Cardiac muscle cell (in vitro differentiated cells and primary cell): ENCODE measurements at places on chromosomes 3 and 15. TPM values are rescaled to one million over a fixed set of nuclear protein-coding genes. Genes with fewer than 3 reads are reported as not detected.

Gene ITPKA
- total RNA-seq, result 6.0 and 6.9 TPM in 2 replicates

Gene SKOR1
- total RNA-seq, result 0.85 and 1.1 TPM in 2 replicates

Gene TRAT1
- not detected in 2 replicates for total RNA-seq

Gene PLIN1
- total RNA-seq, result 0.32 and 0.57 TPM in 2 replicates

DNA sequence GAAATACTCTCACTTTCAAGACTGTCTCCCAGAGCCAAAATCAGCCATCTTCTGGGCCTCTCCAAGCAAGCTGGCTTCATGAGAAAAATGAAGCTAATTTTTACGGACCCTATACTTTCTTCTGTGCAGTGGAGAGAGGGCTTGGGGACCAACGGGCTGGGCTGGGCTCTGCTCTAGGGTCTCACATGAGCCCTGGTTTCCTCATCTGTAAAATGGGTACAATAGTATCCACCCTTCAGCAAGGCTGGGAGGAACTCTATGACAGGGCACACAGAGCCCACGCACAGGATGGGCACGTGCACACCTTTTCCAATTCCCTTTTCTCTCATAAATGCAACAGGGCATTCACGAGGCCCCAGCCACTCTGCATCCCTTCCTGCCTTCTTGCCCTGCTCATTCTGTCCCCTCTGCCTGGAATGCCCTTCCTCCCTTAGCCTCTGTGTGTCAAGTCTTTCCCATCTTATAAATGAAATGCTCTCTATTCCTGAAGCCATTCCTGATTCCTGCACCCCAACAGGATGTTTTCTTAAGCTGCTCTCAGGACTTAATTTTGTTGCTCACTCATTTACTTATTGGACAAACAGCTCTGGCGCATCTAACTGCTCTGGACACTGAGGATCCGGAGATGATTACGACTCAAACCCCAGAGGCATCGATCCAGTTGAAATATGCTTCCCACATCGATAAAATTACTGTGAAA, 32.9 kb upstream of the SEC13 start:
- H3K27ac ChIP-seq, result no peak overlapping the region
- no peaks in the 10 kb centered on the region for H3K36me3 ChIP-seq
- H3K4me1 ChIP-seq, result no peaks in the 10 kb centered on the region
- H3K27me3 ChIP-seq, result no peaks in the 10 kb centered on the region

DNA sequence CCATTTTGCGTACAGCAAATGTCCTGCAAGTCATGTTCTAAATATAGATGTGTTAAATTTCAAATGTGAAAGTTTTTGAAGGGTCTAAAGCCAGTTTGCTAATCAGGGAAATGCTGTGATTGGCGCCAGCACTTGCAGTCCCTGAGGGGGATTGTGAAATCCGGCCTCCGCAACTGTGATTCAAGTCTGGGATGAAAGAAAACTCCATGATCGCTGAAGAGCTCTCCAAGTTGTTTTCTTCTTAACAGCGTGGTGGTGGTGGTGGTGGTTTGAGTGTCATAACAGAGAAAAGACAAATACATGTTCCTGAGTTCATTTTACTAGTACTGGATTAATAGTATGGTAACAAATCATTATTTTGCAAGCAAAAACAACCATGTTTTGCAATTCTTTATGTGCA, 51.8 kb downstream of the MITF start:
- H3K4me3 ChIP-seq, result no peak overlapping the region
- H3K36me3 ChIP-seq, result no peaks in the 10 kb centered on the region
- H3K4me1 ChIP-seq, result peaks cover 49% of the 10 kb centered on the region
- DNase-seq, result peak; percentile 93
- H3K27ac ChIP-seq, result peak overlapping the region; percentile 89

GRCh38 chr3:58135712-58136543, 74.8 kb downstream of the DNASE1L3 start:
- H3K36me3 ChIP-seq, result peaks cover 12% of the 10 kb centered on the region
- H3K4me3 ChIP-seq, result no peak overlapping the region
- DNase-seq, result no peak
- no peaks in the 10 kb centered on the region for H3K4me1 ChIP-seq

DNA sequence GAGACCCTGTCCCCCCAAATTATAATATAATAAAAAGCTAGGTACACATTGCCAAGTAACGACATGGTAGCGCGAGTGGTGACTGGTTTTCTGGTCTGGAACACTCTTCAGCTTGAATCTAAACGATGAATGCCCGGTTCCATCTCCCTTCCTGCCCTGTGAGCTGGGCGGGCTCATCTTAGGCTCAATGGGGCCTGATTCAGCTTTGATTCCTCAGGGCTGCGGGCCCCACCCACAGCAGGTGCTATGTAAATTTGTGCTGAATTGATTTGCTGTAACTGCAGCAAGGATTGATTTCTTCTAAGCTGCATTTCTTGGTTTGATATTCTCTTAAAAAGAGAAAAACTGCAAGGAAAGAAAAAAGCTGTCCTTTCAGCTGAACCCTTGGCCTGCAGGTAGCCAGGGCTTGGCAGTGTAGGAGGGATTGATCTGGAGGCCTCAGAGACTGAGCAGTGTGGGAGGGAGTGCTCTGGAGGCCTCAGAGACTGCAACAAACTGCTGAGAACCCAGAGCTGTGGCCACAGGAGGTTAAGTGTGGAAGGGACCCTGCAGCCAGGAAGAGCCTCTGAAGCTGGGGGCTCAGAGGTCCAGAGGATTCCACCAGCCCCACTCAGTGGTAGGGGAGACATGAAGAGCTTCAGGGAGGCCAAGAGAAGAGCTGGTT, 231.6 kb downstream of the XXYLT1 start:
- no peaks in the 10 kb centered on the region for H3K27me3 ChIP-seq
- no peaks in the 10 kb centered on the region for H3K36me3 ChIP-seq
- no peak overlapping the region for H3K4me3 ChIP-seq
- H3K27ac ChIP-seq, result no peak overlapping the region
- H3K4me1 ChIP-seq, result no peaks in the 10 kb centered on the region

DNA sequence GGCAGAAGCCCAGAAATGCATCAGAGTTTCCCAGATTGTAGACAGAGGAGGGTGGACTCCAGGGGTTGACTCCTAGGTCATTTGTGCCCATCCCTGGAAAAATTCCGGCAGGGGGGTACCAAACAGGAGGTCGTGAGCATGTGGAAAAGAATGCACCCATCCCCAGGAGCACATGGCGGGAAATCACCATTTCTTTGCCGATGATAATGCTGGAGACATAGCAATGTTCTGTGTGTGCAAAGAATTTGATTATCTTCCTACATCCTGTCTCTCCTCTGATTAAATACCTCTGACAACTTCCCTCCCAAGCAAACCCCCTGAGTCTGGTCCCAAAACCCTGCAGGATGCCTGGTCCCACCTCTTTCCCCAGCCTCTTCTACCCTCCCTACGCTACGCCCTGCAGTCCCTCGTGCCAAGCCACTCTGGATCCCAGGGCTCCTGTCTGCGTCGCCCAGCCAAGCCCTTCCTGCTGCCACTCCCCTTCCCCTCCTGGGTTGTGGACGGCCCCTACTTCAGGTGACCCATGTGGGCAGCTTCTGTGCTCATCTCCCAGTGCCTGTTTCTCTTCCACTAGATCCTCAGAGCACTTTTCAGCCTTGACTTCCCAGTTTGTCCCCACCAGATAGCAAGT, 15.8 kb downstream of the WNT7A start:
- no peak for DNase-seq
- H3K36me3 ChIP-seq, result no peaks in the 10 kb centered on the region
- H3K27ac ChIP-seq, result no peak overlapping the region
- no peak overlapping the region for H3K4me3 ChIP-seq

DNA sequence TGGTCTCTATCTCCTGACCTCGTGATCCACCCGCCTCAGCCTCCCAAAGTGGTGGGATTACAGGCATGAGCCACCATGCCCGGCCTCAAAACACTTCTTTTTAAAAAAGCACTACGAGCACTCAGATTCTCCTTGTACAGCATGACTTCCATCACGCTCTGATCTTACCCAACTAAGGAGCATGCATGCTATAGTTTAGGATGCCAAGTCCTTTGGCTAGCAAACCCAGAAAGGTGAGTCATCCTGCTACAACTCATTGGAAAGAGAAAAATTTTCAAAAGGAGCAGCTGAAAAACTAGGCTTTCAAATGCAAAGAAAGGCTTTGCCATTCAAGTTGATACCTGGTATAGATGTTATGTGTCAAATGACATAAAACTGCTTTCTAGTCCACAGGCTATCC, 70.3 kb upstream of the PRICKLE2 start:
- H3K36me3 ChIP-seq, result no peaks in the 10 kb centered on the region
- no peak overlapping the region for H3K27ac ChIP-seq
- DNase-seq, result no peak

DNA sequence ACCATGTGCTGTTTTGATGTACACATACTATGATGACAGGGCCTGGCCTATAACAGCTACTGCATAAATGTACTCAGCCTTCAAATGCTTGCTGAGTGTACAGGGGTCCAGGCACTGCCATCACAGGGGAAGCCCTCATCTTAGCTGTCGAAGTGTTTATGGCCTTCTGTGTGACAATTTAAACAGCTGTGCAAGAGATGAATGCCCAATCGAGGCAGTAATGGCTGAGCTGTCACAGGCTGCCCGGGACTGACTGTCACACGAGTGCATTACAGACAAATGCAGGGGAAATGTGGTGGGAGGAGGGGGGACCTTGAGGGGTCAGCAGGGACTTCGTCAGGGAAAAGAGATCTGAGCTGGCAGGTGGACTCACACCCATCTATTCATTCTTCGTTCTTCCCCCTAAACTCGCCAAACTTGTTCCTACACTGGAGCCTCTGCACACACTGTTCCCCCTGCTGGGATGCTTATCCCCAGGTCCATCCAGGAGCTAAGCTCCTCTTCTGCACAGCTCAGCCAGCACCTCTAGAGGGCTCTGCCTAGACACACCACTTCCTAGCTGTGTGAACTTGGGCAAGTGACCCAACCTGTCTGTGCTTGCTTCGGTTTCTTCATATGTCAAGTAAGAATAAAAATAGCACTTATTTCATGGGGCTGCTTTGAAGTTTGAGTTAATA, 156.2 kb upstream of the IQSEC1 start:
- no peaks in the 10 kb centered on the region for H3K36me3 ChIP-seq
- DNase-seq, result no peak
- no peak overlapping the region for H3K27ac ChIP-seq
- peaks cover 14% of the 10 kb centered on the region for H3K4me1 ChIP-seq
- H3K4me3 ChIP-seq, result no peak overlapping the region

GRCh38 chr15:41827290-41827879, 507 bp upstream of the JMJD7 start:
- peak; percentile 15 for DNase-seq
- H3K27me3 ChIP-seq, result no peaks in the 10 kb centered on the region
- H3K27ac ChIP-seq, result no peak overlapping the region
- peak overlapping the region; percentile 79 for H3K4me3 ChIP-seq

DNA sequence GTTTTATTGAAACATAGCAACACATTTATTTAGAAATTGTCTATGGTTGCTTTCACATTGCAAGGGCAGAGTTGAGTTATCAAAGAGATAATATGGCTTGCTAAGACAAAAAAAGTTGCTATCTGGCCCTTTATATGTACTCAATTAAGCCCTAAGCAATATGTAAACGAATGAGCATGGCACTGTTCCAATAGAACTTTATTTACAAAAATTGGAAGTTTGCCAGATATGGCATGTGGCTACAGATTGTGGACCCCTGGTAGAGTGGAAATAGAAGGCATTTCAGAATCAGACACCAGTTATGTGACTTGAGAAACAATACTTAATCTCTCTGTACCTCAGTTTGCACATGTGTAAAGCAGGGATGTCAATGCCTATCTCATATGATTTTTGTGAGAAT, 515.6 kb upstream of the SGO1 start:
- no peak for DNase-seq
- peaks cover 2% of the 10 kb centered on the region for H3K4me1 ChIP-seq
- no peaks in the 10 kb centered on the region for H3K36me3 ChIP-seq
- no peak overlapping the region for H3K4me3 ChIP-seq
- no peaks in the 10 kb centered on the region for H3K27me3 ChIP-seq
- H3K27ac ChIP-seq, result no peak overlapping the region

DNA sequence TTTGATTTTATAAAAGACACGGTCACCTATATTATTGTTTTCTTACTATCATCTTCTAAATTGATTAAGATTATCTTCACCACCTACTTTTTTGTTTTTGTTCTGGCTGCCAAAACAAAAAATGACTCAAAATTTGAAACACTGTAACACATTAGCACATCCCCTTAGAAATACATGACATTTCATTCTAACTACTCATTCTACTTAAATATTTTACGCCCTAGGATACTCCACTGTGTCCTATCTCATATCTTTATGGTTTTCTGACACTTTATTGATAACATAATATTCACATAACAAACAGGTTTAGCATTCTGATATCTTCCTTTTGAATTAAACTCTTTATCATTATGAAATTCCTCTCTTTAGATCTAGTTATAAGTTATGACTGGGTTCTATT, 656.2 kb downstream of the GBE1 start:
- no peaks in the 10 kb centered on the region for H3K36me3 ChIP-seq
- no peaks in the 10 kb centered on the region for H3K4me1 ChIP-seq
- no peak overlapping the region for H3K4me3 ChIP-seq
- DNase-seq, result no peak
- H3K27me3 ChIP-seq, result no peaks in the 10 kb centered on the region

DNA sequence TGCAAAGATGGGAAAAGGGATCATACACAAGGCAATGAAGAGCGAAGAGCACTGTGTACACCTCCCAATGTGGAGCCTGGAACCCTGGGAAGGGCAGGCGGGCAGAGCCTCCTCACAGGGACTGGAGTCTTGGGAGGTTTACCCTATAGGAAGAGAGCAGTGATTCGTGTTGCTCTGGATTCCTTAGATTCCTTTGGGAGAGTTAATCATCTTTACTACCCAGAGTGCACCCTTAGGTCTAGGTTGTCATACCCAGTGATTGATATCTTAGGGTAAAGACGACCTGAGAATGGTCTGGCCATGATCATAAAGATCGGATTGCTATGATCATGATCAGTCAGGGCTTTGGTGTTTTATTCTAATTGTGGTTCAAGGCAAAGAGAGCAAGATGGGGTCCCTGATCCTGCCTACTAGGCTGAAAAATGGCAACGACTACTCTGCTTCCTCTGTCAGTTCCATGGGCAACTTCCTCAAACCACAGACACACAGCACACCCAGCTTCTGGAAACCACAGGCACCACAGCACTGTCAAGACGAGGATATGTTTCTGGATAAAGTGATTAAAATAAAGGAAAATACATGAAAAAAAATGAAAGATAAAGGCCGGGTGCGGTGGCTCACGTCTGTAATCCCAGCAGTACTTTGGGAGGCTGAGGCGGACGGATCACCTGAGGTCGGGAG, 20.4 kb upstream of the MAP6D1 start:
- peaks cover 38% of the 10 kb centered on the region for H3K36me3 ChIP-seq
- no peak overlapping the region for H3K27ac ChIP-seq
- H3K4me1 ChIP-seq, result no peaks in the 10 kb centered on the region
- no peak for DNase-seq
- H3K27me3 ChIP-seq, result no peaks in the 10 kb centered on the region

GRCh38 chr3:9420850-9421549, 23.6 kb downstream of the SETD5 start:
- H3K27me3 ChIP-seq, result no peaks in the 10 kb centered on the region
- H3K36me3 ChIP-seq, result peaks cover 11% of the 10 kb centered on the region
- DNase-seq, result no peak
- H3K4me3 ChIP-seq, result no peak overlapping the region
- peaks cover 26% of the 10 kb centered on the region for H3K4me1 ChIP-seq
- peak overlapping the region; percentile 50 for H3K27ac ChIP-seq

DNA sequence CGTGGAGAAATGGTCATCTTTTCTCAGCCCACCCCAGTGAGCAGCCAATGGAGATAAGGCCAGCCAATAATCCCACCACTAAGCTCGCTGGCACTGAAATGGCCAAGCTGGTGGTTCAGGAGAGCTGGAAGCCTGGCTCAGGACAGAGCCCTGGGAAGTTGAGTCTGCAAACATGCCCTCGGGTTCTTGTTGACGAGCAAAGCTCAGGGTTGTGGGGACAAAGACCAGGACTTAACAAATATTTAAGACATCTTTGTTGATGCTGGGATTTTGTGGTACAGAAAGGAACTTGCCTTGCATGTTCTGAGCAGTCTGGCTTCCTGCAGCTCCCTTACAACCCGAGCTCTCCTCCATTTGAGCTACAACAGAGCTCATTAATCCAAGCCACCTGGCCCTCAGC, 4.4 kb downstream of the FAH start:
- no peak for DNase-seq
- no peaks in the 10 kb centered on the region for H3K36me3 ChIP-seq
- peaks cover 12% of the 10 kb centered on the region for H3K4me1 ChIP-seq
- no peak overlapping the region for H3K4me3 ChIP-seq
